SK-MEL-5 (cell line): ENCODE measurements at places on chromosomes 6 and 20.
A peak's percentile ranks its signal among the peaks of the same experiment; 100 is the strongest.

DNA sequence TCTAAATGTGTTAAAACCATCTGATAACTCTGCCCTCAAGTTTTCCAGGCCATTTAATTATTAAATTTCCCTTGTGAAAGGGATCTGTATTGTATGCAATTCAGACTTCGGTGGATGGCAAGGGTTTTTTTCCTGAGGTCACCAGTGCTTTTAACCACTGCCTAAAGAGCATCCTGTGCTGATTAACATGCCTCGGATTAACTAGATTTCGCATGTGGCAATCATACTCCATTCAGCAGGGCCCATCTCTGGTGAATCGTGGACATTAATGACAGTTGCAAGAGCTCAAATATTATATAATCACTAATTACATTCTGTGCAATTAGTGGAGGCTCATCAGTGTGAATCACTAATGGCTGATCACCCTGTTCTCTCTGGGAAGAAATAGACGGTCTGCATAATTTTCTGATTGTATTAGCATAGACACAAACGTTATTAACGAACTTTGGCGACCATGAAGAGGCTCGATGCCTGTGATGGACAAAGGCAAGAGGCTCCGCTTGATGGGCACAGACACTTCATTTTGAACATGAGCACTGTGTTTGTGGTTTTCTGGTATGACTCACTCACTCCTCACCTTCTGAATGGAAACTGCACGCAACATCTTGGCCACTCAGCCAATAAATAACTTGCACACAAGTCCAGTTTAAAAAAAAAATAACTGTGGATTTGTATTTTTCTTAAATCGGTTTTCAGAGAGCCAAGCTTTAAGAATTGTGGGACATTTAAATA is 31.4 kb downstream of the LINC00237 start:
- DNase-seq = peak; percentile 39

DNA sequence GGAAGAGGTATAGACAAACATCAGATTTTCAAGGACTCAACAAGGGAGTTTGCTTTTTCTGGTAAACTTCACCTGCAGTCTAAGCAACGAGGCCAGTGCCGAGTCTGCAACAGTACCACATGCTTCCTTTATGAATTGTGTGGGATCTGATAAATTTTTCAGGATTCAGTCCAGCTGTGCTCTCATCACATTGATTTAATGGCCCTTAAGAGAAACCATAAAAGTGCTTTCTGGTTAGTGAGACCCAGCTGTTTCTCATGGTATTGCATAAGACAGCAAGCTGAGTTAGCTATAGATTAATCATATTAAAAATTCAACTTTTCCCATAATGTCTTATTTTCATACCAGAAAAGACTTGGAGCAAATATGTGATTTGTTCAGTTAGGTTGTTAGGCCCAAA is 291.4 kb downstream of the CENPW start:
- DNase-seq = no peak

GRCh38 chr6:111210194-111210728 is 123.0 kb downstream of the SLC16A10 start:
- DNase-seq = peak; percentile 82

DNA sequence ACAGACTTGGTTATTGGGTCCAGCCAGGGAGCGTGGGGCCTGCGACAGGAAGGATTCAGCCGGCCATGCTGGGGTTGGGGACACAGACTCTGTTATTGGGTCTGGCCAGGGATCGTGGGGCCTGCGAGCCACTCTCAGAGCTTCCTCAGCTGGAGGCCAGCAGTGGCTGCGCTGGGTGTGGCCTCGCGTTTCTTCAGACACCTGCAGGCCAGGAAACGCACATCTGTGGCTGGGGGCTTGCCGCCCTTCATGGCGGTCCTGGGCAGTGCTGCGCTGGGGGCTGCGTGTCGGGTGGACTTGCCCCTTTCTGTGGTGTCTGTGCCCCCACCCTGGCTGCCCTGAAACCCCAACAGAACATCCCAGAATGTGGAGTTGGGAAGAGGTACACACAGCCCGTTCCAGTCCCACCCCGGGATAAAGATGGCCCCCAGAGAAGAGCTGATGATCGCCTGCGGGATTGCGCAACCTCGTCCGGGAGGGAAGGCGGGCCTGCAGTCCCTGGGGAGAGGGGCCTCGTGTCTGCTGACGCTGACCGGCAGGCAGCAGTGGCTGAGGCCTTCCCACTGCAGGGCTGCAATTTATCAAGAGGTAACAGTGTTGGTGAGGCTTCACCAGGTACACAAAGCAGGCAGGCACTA is 16.9 kb upstream of the MTG2 start:
- peak; percentile 74 for DNase-seq

DNA sequence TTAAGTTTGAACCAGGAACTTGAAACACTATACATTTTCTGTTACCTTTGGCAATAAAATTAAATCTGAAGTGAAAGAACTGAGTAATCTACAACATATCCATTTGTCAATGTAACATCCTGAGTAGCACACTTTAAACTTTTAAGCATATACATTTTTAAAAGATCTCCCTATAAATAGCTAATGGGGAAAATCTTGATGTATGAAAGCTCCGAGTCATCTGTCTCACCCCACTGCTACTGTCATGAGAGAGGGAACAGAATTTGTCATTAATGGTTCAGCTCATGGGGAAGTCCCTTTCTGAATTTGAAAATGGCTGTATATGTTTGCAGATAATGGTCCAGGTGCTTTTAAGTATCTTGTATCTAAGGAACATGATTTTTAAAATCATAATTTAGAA is 55.2 kb upstream of the NOX3 start:
- DNase-seq = no peak

DNA sequence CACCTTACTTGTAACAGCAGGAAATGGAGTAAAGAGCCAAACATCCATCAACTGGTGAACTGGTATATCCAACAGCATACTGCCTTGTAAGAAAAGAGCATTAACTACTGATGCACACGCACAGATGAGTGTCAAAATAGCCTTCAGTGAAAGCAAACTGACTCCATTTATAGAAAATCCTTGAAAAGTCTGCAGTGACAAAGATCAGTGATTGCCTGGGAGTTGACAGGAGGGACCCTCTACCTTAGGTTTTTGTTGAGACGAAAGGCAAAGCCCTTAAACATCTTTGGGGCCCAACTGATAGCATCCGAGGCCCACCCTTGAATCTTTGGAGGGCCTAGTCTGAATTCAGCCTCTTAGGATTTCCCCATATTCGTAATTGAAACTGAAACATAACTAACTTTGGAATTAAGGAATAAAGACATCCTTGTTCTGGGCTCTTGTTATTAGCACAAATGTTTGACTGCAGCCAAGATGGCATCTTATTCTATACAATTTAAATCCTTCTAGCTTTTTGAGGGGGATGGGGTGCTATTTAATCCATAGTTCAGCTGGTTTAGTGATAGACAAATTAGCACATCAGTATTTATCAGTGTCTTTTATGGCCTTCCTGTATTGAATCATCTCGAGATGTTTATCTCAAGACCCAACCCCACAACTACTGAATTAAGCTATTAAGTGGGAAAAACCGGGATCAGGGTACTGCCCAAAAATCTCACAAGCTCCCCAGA is 13.0 kb downstream of the FBXO5 start:
- DNase-seq = no peak

DNA sequence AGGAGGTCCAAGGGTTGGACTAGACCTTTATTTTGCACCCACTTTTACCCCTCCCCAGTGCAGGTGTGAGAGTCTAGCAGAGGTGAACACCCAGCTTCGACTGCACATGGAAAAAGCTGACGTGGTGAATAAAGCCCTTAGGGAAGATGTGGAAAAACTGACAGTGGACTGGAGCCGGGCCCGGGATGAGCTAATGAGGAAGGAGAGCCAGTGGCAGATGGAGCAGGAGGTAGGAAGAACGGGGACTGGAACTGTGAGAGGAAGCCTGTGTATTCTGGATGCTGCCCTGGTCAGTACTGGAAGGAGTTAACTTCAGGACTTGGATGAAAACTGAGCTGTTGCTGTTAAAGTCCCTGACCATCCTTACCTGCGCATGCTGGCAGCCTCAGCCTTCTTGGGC is 10.6 kb downstream of the CEP250 start:
- no peak for DNase-seq

GRCh38 chr6:101018157-101018556 is 137.0 kb upstream of the ASCC3 start:
- no peak for DNase-seq
